ENCODE measurements at places on chromosomes 2 and 18. TPM values are rescaled to one million over a fixed set of nuclear protein-coding genes. Genes with fewer than 3 reads are reported as not detected.

GRCh38 chr2:174630107-174630506 lies 32.5 kb upstream of the WIPF1 start:
- no peak overlapping the region for H3K4me3 ChIP-seq
- no peaks in the 10 kb centered on the region for H3K4me1 ChIP-seq
- no peaks in the 10 kb centered on the region for H3K27me3 ChIP-seq
- H3K36me3 ChIP-seq: no peaks in the 10 kb centered on the region

- peaks cover 47% of the 10 kb centered on the region for H3K4me1 ChIP-seq
- no peaks in the 10 kb centered on the region for H3K27me3 ChIP-seq
- no peak for DNase-seq
- H3K36me3 ChIP-seq: no peaks in the 10 kb centered on the region
Measured at GRCh38 chr2:231616296-231616695, 23.6 kb downstream of the TEX44 start.

DNA sequence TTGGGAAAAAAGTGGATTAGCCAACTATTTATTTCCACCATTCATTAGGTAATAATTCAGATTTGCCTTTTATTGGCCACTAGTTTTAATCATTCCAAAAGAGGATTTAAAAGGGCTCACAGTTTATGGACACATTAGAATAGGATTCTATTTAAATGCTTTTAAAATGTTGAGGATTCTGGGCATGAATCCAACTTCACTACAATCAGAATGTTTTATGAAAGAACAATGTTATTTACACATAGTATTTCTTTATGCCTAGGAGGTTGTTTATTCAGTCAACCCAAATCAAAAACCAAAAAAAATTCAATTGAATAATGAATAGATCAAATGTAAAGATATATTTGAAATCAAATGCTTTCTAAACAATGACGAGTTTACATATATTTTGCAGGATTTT lies 232.2 kb downstream of the GULP1 start:
- no peaks in the 10 kb centered on the region for H3K27me3 ChIP-seq
- no peaks in the 10 kb centered on the region for H3K4me1 ChIP-seq
- no peak for DNase-seq

GRCh38 chr2:218983934-218984238 lies 1.1 kb downstream of the FEV start:
- peaks cover 33% of the 10 kb centered on the region for H3K4me1 ChIP-seq
- H3K27ac ChIP-seq: no peak overlapping the region
- H3K27me3 ChIP-seq: peaks cover 98% of the 10 kb centered on the region
- no peaks in the 10 kb centered on the region for H3K36me3 ChIP-seq
- H3K4me3 ChIP-seq: peak overlapping the region; percentile 51
- no peak for DNase-seq

The XDH gene
- 0.55 TPM for polyA plus RNA-seq

All from GM23338 (cell line).